ENCODE measurements at places on chromosomes 16 and 17. TPM values are rescaled to one million over a fixed set of nuclear protein-coding genes. Genes with fewer than 3 reads are reported as not detected.

DNA sequence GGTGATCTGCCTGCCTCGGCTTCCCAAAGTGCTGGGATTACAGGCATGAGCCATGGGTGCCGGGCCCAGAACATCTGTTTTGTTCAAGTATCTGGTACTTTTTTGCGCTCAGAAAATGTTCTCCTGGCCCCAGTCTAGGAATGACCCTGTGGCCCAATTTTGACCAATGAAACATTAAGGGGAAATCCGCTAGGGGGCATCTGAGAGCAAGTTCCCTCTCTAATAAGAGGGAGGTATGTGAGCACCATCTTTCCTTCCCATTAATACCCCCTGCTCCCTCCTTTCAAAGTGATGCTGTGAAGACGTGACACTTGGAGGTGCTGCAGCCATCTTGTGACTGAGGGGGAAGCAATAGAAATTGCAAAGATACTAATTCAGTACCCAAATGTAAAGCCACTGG is 16.5 kb upstream of the CLEC3A start:
- H3K36me3 ChIP-seq, result no peaks in the 10 kb centered on the region
- no peaks in the 10 kb centered on the region for H3K27me3 ChIP-seq
- H3K4me3 ChIP-seq, result no peak overlapping the region
- H3K27ac ChIP-seq, result no peak overlapping the region

DNA sequence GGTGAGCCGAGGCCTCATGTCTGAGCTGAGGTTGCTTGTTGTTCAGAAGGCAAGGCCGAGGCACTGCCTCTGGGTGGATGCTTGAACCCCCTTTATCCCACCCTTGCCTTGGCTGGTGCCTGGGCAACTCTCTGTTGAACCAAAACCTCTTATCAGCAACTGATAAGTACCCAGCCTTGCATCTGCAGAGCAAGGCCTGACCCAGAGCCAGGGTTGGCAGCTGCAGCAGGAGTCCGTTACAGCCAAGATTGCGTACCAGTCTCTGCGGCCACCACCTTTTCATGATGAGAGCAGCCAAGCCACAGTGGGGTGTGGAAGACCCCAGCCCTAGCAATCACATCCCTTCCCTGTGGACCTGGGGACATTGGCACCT is 118.3 kb downstream of the RAB11FIP4 start:
- H3K4me3 ChIP-seq, result no peak overlapping the region
- H3K27ac ChIP-seq, result no peak overlapping the region
- H3K27me3 ChIP-seq, result no peaks in the 10 kb centered on the region
- DNase-seq, result no peak
- H3K4me1 ChIP-seq, result no peaks in the 10 kb centered on the region

- no peak for DNase-seq
- peaks cover 4% of the 10 kb centered on the region for H3K27me3 ChIP-seq
Measured at GRCh38 chr16:48628359-48628985, 18.5 kb upstream of the N4BP1 start.

GRCh38 chr16:3782566-3782965 is 65.2 kb upstream of the TRAP1 start:
- H3K4me3 ChIP-seq, result no peak overlapping the region
- no peak for DNase-seq
- peaks cover 3% of the 10 kb centered on the region for H3K4me1 ChIP-seq
- H3K27me3 ChIP-seq, result no peaks in the 10 kb centered on the region
- H3K27ac ChIP-seq, result no peak overlapping the region

- H3K27me3 ChIP-seq, result peaks cover 23% of the 10 kb centered on the region
- no peaks in the 10 kb centered on the region for H3K36me3 ChIP-seq
- no peaks in the 10 kb centered on the region for H3K4me1 ChIP-seq
- H3K27ac ChIP-seq, result peak overlapping the region; percentile 35
Measured at GRCh38 chr17:79890706-79891105, 51.5 kb upstream of the CBX4 start.

GRCh38 chr16:4501071-4501478 is 24.9 kb downstream of the HMOX2 start:
- no peaks in the 10 kb centered on the region for H3K36me3 ChIP-seq
- H3K4me1 ChIP-seq, result peaks cover 14% of the 10 kb centered on the region
- H3K4me3 ChIP-seq, result no peak overlapping the region
- DNase-seq, result no peak

DNA sequence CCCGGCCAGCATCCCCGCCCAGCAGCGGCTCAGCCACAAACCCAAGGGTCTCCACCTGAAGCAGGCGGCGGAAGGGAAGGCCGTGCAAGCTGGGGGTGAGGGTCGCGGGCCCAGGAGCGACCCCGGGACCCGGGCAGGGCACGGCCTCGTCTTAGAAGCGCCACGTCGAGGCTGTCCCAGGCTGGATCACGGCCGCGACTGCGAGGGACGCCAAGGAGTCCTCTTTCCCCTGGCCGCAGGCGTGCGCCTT is 538 bp upstream of the CCNF start:
- H3K4me3 ChIP-seq, result peak overlapping the region; percentile 87
- DNase-seq, result no peak
- peaks cover 27% of the 10 kb centered on the region for H3K4me1 ChIP-seq

DNA sequence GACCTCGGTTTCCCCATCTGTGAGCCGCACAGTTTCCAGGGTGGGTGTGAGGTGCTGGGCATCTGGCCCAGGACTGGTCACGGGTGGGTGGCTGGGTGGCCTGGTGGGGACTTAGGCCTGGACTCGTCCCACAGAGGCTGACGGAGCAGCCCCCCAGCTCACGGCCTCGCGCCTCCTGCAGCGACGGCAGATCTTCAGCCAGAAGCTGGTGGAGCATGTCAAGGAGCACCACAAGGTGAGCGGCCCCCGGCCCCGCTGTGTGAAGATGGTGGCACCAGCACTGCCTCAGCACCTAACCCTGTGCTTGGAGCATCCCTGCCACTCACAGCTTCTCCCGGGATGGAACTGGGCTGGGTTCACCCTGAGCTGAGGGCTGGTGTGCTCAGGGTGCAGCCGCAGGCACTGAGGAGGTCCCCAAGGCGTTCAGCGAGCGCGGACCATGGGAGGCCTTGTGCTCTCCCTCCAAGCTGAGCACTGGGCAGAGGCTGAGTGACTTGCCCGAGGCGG is 2.4 kb downstream of the CDT1 start:
- DNase-seq, result no peak
- H3K27me3 ChIP-seq, result peaks cover 13% of the 10 kb centered on the region
- peaks cover 16% of the 10 kb centered on the region for H3K4me1 ChIP-seq
- H3K36me3 ChIP-seq, result no peaks in the 10 kb centered on the region
- peak overlapping the region; percentile 38 for H3K4me3 ChIP-seq

DNA sequence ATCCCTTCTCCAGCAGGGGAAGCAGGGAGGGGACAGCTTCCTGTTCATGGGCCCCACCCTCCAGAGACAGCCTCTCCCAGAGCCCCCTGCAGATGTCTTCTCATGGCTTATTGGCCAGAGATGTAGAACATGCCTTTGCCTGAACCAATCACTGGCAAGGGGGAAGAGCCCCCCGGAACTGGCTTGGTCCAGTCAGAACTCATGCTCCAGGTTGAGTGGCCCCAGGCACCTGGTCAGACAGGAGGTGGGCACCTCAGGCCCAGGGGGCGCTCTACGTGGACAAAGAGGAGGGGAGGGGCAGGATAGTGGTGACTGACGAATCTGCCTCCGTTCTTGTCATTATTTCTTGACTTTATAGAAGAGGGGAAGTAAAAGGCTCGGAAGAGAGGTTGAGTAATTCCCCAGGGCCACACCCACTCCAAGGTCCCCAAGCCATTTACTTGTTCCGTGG is 23.6 kb downstream of the RAB11FIP4 start:
- DNase-seq, result no peak
- no peak overlapping the region for H3K4me3 ChIP-seq
- peaks cover 32% of the 10 kb centered on the region for H3K4me1 ChIP-seq
- no peaks in the 10 kb centered on the region for H3K36me3 ChIP-seq
- no peak overlapping the region for H3K27ac ChIP-seq

DNA sequence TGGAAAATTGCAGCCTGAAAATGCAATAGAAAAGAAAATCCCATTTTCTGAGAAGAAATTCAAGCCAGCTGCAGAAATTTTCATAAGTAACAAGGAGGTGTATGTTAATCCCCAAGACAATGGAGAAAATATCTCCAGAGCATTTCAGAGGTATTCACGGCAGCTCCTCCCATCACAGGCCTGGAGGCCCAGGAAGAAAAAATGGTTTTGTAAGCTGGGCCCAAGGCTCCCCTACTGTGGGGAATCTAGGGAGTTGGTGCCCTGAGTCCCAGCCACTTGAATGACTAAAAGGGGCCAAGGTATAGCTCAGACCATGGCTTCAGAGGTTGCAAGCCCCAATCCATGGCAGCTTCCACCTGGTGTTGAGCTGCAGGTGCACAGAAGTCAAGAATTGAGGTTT is 93.3 kb upstream of the ZNF267 start:
- H3K4me1 ChIP-seq, result no peaks in the 10 kb centered on the region
- no peak overlapping the region for H3K27ac ChIP-seq
- no peaks in the 10 kb centered on the region for H3K27me3 ChIP-seq
- H3K36me3 ChIP-seq, result peaks cover 17% of the 10 kb centered on the region

- H3K36me3 ChIP-seq, result no peaks in the 10 kb centered on the region
- no peak for DNase-seq
- peaks cover 15% of the 10 kb centered on the region for H3K4me1 ChIP-seq
- H3K4me3 ChIP-seq, result no peak overlapping the region
- H3K27me3 ChIP-seq, result no peaks in the 10 kb centered on the region
Measured at GRCh38 chr16:84226026-84226425, 13.8 kb downstream of the KCNG4 start.

- no peak overlapping the region for H3K4me3 ChIP-seq
- H3K4me1 ChIP-seq, result no peaks in the 10 kb centered on the region
- no peak for DNase-seq
Measured at GRCh38 chr16:61149709-61150108, 886.5 kb downstream of the CDH8 start.

DNA sequence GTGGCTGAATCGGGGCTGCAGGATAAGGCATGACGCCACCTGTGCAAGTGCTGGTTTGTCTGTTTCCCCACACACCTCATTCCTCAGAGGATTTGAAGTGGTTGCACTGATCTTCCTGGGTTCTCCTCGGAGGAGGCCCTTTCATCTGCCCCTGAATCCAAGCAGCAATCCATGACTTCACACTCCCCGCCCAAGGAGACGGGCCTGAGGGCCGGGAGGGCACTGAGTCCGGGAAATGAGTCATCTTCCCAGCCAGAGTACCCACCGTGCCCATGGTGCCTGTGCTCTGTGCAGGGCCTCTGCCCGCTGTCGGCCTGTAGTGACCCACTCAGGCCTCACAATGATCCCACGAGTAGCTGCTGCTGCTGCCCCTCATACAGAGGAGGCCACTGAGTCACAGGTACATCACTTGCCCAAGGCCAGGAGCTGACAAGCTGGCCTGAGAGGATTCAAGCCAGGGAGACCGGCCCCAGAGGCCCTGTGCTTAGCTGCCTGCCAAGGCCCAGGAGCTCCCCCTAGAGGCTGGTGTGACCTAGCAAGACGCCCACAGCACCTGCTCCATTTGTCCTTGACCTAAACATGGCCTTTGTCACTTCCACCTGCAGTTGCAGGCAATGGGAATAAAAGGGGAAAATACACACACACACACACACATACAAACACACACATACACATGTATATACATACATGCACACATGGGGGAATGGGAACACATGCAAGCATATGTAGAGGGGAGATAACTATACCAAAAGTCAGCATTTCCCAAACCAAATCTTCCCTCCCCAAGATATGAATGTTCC is 240.0 kb downstream of the C16orf95 start:
- peaks cover 15% of the 10 kb centered on the region for H3K4me1 ChIP-seq
- H3K27me3 ChIP-seq, result peaks cover 8% of the 10 kb centered on the region
- H3K36me3 ChIP-seq, result peaks cover 16% of the 10 kb centered on the region
- H3K4me3 ChIP-seq, result no peak overlapping the region
- H3K27ac ChIP-seq, result no peak overlapping the region

DNA sequence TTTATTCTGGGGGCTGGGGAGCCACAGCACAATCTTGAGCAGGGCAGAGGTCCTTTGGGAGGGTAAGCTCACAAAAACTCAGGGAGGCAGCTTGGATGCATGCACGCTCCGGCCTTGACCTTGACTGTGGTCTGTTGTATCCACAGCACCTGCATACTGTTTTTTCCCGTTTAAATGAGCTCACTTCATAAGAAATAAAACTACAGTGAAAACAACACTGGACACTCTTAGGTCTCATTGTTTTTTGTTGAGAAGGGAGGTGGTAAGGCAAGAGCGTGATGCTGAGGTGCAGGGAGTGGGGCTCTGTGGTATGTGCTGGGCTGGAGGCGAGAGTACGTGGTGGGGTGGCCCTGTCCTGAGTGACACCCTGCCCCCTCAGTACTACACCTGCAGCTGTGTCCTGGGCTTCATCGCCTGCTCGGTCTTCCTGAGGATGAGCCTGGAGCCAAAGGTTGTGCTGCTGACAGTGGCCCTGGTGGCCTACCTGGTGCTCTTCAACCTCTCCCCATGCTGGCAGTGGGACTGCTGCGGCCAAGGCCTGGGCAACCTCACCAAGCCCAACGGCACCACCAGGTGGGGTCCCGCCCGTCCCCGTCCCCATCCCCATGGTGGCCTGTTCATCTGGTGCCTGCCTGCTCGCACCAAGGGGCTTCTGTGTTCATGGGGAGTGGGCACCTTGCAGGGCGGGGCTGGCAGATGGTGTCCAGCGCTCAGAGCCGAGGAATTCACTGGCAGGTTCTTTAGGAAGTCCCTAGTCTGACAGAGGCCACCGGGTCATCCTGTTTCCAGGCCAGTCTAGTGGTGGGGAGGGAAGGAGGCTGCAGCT is 44.2 kb downstream of the ADCY7 start:
- no peak for DNase-seq
- H3K4me1 ChIP-seq, result peaks cover 18% of the 10 kb centered on the region
- no peak overlapping the region for H3K27ac ChIP-seq
- peaks cover 6% of the 10 kb centered on the region for H3K27me3 ChIP-seq
- peak overlapping the region; percentile 60 for H3K4me3 ChIP-seq
- peaks cover 15% of the 10 kb centered on the region for H3K36me3 ChIP-seq

- H3K4me3 ChIP-seq, result no peak overlapping the region
- no peaks in the 10 kb centered on the region for H3K36me3 ChIP-seq
- H3K27me3 ChIP-seq, result peaks cover 9% of the 10 kb centered on the region
- no peak for DNase-seq
- peaks cover 7% of the 10 kb centered on the region for H3K4me1 ChIP-seq
Measured at GRCh38 chr17:56679777-56680422, 86.4 kb downstream of the NOG start.

- no peak for DNase-seq
- no peak overlapping the region for H3K27ac ChIP-seq
- H3K4me3 ChIP-seq, result no peak overlapping the region
- H3K27me3 ChIP-seq, result peaks cover 7% of the 10 kb centered on the region
- peaks cover 4% of the 10 kb centered on the region for H3K4me1 ChIP-seq
Measured at GRCh38 chr17:46790216-46790615, 28.3 kb downstream of the WNT3 start.

DNA sequence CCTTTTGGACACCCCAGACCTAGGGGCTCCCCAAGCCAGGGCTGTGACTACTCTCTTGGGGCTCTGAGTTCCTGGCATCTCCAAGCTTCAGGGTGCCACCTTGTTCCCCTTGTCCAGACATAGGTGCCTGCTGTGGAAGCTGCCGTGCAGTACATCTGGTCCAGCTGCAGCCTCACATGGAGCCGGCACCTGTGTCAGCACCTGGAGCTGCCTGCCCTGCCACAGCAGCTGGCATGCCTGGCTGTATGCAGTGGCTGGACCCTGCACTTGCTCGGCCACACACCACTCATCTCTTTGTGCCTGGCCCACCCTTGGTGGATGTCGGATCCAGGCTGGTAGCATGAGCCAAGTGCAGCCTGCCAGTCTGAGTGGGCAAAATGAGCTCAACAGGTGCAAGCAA is 775.8 kb downstream of the CDH11 start:
- no peak for DNase-seq
- no peaks in the 10 kb centered on the region for H3K36me3 ChIP-seq
- no peaks in the 10 kb centered on the region for H3K27me3 ChIP-seq
- H3K27ac ChIP-seq, result no peak overlapping the region

GNAO1 gene
- 21.3 TPM for total RNA-seq

CACNG3 gene
- total RNA-seq, result not detected

HS3ST4 gene
- 1.1 TPM for total RNA-seq

HOXB5 gene
- 2.3 TPM for total RNA-seq

BICDL2 gene
- total RNA-seq, result not detected

CSH1 gene
- not detected for total RNA-seq

IQCK gene
- 23.7 TPM for total RNA-seq

MFAP4 gene
- 0.26 TPM for total RNA-seq

Measured in neural crest cell (in vitro differentiated cells).